Fibroblast of lung (primary cell): ENCODE measurements at places on chromosomes 11 and 22. TPM values are rescaled to one million over a fixed set of nuclear protein-coding genes. Genes with fewer than 3 reads are reported as not detected.

- peak overlapping the region; percentile 14 for H3K4me3 ChIP-seq
- H3K27me3 ChIP-seq: no peaks in the 10 kb centered on the region
- H3K36me3 ChIP-seq: peaks cover 4% of the 10 kb centered on the region
Observed at GRCh38 chr11:829176-829846, 1.6 kb downstream of the CRACR2B start.

SPI1 gene
- polyA plus RNA-seq: not detected in 2 replicates

DNA sequence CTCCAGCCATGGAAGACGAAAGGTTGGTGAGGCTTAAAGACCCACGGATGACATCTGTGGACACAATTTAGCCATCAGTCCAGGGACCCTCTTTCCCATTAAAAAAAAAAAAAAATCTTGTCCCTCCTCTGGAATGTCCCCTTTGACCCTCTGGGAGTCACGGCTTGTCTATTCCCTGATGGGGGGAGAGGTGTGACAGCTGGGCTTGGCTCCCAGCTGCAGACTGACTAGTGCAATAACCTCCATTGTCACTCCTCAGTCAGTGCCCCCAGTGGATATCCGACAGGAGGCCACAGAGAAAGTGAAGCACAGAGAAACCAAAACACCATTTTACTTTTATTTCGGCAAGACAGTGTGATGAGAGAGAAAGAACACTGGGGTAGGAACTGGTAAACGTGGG is 2.7 kb upstream of the VSIG2 start:
- DNase-seq: no peak
- no peak overlapping the region for H3K4me3 ChIP-seq
- H3K27ac ChIP-seq: no peak overlapping the region
- peaks cover 14% of the 10 kb centered on the region for H3K4me1 ChIP-seq
- H3K36me3 ChIP-seq: no peaks in the 10 kb centered on the region

BBS1 gene
- polyA plus RNA-seq: 11.6 and 16.5 TPM in 2 replicates

DNA sequence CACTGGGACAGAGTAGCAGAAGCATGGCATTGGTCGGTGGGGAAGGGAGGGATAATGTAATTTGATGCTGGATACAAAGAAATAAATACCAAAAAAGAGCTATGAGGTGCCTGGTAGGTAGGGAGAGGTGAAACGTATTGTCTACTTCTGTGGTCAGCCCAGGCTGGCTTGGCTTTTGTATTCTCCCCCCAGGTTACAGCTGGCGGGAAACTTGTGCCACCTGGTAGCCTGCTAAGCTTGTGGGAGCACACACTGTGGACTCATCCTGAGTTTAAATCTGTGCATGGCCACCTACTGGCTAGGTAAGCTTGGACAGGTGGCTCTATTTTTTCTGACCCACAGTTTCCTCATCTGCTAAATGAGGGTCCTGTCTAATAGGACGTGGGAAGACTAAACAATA is 165.2 kb upstream of the E2F8 start:
- DNase-seq: no peak
- no peaks in the 10 kb centered on the region for H3K36me3 ChIP-seq
- H3K27ac ChIP-seq: no peak overlapping the region
- no peaks in the 10 kb centered on the region for H3K27me3 ChIP-seq
- no peaks in the 10 kb centered on the region for H3K4me1 ChIP-seq
- H3K4me3 ChIP-seq: no peak overlapping the region

DNA sequence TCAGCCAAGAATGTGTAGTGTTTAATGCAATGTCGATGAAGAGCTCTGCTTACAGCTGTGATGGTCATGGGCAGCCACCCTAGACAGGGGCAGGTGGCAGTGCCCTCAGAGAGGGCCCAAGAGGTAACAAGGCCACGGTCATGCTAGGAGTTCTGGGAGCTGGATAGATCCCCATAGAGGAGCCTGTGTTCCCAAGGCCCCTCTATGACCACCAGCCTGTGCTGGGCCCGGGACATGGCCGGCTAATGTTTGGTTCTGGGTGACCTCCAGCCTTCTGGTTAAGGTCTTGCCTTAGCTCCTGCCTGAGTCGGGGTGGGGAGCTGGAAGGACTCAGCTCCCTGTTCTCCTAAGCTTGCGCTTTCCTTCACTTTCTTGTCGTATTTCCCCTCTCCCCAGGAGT is 65.1 kb downstream of the GRIK4 start:
- H3K4me3 ChIP-seq: no peak overlapping the region
- H3K27ac ChIP-seq: no peak overlapping the region
- no peaks in the 10 kb centered on the region for H3K36me3 ChIP-seq
- H3K27me3 ChIP-seq: peaks cover 9% of the 10 kb centered on the region

DNA sequence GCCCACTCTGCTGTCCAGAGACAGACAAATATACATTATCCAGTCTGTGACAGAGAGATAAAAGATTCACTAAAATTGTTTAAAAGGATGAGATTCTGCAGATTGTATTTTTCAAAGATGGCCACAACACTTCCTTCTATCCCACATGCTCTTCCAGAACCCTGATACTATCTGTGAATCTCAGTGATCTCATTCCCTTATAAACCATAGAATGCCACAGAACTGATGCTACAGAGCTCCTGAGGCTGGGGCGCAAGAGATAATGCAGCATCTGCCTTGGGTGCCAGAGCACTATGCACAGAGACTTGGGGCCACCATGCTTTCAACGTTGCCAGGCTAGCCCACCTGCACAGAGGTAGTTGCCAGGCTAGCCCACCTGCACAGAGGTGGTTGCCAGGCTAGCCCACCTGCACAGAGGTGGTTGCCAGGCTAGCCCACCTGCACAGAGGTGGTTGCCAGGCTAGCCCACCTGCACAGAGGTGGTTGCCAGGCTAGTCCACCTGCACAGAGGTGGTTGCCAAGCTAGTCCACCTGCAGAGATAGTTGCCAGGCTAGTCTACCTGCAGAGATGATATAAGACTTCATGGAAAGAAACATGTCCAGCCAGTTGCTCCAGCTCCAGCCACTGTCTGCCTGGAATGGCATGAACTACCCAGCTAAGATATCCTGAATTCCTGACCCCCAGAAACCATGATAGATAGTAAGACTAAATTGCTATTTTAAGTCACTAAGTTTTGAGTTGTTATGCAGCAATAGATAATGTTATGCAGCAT is 17.6 kb upstream of the SEPTIN5 start:
- H3K4me3 ChIP-seq: no peak overlapping the region
- no peaks in the 10 kb centered on the region for H3K36me3 ChIP-seq
- DNase-seq: no peak
- no peak overlapping the region for H3K27ac ChIP-seq
- no peaks in the 10 kb centered on the region for H3K4me1 ChIP-seq

SLC2A11 gene
- 3.9 and 5.8 TPM in 2 replicates for polyA plus RNA-seq

GRCh38 chr11:132077416-132077815 is 707.0 kb downstream of the NTM start:
- no peak overlapping the region for H3K4me3 ChIP-seq
- DNase-seq: no peak
- peaks cover 17% of the 10 kb centered on the region for H3K4me1 ChIP-seq
- H3K36me3 ChIP-seq: no peaks in the 10 kb centered on the region

INSC gene
- polyA plus RNA-seq: 0.90 and 2.1 TPM in 2 replicates

GRCh38 chr22:20750461-20751184 is 23.3 kb upstream of the SERPIND1 start:
- H3K36me3 ChIP-seq: peaks cover 9% of the 10 kb centered on the region
- DNase-seq: peak; percentile 78
- peaks cover 9% of the 10 kb centered on the region for H3K4me1 ChIP-seq
- no peaks in the 10 kb centered on the region for H3K27me3 ChIP-seq

ZNF215 gene
- polyA plus RNA-seq: 2.7 and 3.8 TPM in 2 replicates

DNA sequence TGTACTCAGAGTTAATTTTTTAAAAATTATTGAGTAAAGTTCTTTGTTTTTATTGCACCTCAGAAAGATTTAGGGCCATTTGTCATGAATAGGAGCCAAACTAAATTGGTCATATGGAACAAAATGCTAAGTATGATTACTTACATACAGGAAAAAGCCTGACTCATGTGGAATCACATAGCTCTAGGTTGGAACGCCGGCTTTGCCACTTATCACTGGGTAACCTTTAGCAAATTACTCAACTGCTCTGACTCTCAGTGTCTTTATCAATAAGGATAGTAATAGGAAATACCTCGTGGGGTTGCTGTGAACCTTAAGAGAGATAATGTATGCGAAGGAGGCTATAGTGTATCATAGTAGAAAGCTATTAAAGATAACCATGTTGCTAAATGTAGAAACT is 638.5 kb downstream of the NELL1 start:
- H3K27me3 ChIP-seq: no peaks in the 10 kb centered on the region
- H3K4me1 ChIP-seq: no peaks in the 10 kb centered on the region
- DNase-seq: no peak
- no peak overlapping the region for H3K27ac ChIP-seq

- no peaks in the 10 kb centered on the region for H3K27me3 ChIP-seq
- no peaks in the 10 kb centered on the region for H3K36me3 ChIP-seq
- no peak overlapping the region for H3K27ac ChIP-seq
- no peak for DNase-seq
- H3K4me3 ChIP-seq: no peak overlapping the region
Observed at GRCh38 chr11:83152264-83152663, 4.7 kb upstream of the PCF11 start.

GRCh38 chr11:11586465-11586864 is 35.3 kb downstream of the GALNT18 start:
- H3K27ac ChIP-seq: no peak overlapping the region
- no peaks in the 10 kb centered on the region for H3K36me3 ChIP-seq
- H3K27me3 ChIP-seq: no peaks in the 10 kb centered on the region

GRCh38 chr22:19932367-19933206 is 9.0 kb upstream of the COMT start:
- DNase-seq: no peak
- no peaks in the 10 kb centered on the region for H3K27me3 ChIP-seq
- no peaks in the 10 kb centered on the region for H3K4me1 ChIP-seq
- H3K36me3 ChIP-seq: no peaks in the 10 kb centered on the region

DNA sequence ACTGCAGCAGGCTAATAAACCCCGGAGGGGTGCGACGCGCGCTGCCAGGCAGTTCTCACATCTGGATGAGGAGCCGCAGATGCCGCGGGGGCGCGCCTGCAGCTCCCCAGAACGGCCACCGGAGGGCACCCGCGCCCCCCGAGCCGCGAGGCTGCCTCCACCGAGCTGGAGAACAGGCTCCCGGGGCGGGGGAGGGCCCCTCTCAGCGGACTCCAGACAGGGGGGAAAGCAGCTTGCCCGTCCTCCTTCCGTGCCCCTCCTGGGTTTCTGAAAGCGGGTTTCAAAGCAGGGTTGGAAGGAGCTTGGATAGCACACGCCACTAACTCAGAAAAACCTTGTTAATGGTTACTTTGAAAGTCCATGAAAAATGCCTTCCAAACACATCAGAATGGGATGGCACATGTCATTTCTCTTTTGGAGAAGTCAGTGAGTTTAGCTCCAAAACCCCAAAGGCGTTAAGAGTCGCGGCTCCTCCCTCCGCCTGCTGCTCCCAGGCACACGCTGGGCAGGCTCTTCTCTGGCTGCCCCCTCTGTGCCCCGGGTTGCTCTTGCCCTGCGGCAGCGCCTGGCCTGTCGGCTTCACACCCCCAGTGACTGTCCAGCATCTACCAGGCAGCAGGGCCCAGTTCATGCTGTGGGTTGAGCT is 317.8 kb downstream of the NTM start:
- peaks cover 3% of the 10 kb centered on the region for H3K27me3 ChIP-seq
- no peaks in the 10 kb centered on the region for H3K4me1 ChIP-seq
- H3K27ac ChIP-seq: no peak overlapping the region
- no peaks in the 10 kb centered on the region for H3K36me3 ChIP-seq
- no peak overlapping the region for H3K4me3 ChIP-seq
- DNase-seq: peak; percentile 48

DNA sequence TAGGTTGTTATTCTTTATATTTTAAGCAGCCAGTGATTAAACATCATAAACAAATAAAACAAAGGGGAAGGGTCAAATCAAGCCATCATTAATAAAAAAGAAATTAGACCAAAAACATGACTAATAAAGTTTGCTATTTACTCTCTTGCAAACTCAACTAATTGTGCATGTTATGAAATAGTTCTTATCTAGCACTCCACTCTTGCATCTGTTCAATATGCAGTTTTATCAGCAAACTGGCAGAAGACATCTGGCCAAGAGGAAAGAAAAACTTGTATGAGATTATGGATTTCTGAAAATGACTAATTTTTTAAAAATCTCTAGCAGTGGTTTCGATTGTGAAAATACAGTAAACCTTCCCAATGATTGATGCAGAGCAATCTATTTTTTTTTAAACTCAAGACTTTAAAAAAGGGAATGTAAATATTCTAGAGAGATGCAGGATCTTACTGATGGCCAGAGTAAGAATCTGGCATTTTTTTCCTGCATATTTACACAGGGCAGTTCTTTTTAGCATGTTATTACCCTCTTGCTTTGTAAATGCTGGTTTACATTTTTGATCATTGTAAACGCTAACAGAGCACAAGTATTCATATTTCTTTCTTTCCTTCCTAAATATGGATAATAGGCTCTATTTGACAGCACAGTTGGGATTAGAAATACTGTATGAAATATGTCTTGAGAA is 83.3 kb downstream of the GRIA4 start:
- no peaks in the 10 kb centered on the region for H3K36me3 ChIP-seq
- no peak for DNase-seq
- H3K4me3 ChIP-seq: no peak overlapping the region
- H3K27me3 ChIP-seq: no peaks in the 10 kb centered on the region
- no peaks in the 10 kb centered on the region for H3K4me1 ChIP-seq

GRCh38 chr11:9874466-9874865 is 210.6 kb downstream of the SWAP70 start:
- no peaks in the 10 kb centered on the region for H3K27me3 ChIP-seq
- H3K27ac ChIP-seq: no peak overlapping the region
- no peaks in the 10 kb centered on the region for H3K36me3 ChIP-seq
- no peak overlapping the region for H3K4me3 ChIP-seq
- no peak for DNase-seq

GRCh38 chr11:26572770-26573402 is 823 bp upstream of the MUC15 start:
- H3K27ac ChIP-seq: no peak overlapping the region
- H3K27me3 ChIP-seq: no peaks in the 10 kb centered on the region
- H3K36me3 ChIP-seq: no peaks in the 10 kb centered on the region
- no peaks in the 10 kb centered on the region for H3K4me1 ChIP-seq
